ENCODE measurements at places on chromosomes 13 and 19.

GRCh38 chr13:36919833-36920615 is at the start of gene SMAD9:
SMAD9 (minus strand) TSS chr13:36920238; CDS start chr13:36879689, 40,549 bp downstream.
- DNase-seq = no peak

- DNase-seq = peak; percentile 26
These were observed 99.0 kb upstream of the TNFSF11 start for GRCh38 chr13:42474954-42475353.

- DNase-seq = no peak
These were observed 5.6 kb upstream of the KLK13 start for GRCh38 chr19:51070334-51071094.

GRCh38 chr13:57633141-57633949 is 1.8 kb downstream of the PCDH17 start:
- DNase-seq = no peak

- DNase-seq = no peak
These were observed 13.1 kb upstream of the TMEM161A start for GRCh38 chr19:19151418-19151817.

- no peak for DNase-seq
These were observed 2.0 kb upstream of the ZDHHC20 start for GRCh38 chr13:21461131-21461530.

- no peak for DNase-seq
These were observed 26.1 kb upstream of the FXYD3 start for GRCh38 chr19:35089554-35089953.
